Stimulated activated CD4-positive, alpha-beta T cell treated with anti-CD3 and anti-CD28 coated beads, Interleukin-1b, Interleukin-23, amount 100 ng/mL, for 24 hours (primary cell): ENCODE measurements at places on chromosomes 6 and 20.
A peak's percentile ranks its signal among the peaks of the same experiment; 100 is the strongest.

DNA sequence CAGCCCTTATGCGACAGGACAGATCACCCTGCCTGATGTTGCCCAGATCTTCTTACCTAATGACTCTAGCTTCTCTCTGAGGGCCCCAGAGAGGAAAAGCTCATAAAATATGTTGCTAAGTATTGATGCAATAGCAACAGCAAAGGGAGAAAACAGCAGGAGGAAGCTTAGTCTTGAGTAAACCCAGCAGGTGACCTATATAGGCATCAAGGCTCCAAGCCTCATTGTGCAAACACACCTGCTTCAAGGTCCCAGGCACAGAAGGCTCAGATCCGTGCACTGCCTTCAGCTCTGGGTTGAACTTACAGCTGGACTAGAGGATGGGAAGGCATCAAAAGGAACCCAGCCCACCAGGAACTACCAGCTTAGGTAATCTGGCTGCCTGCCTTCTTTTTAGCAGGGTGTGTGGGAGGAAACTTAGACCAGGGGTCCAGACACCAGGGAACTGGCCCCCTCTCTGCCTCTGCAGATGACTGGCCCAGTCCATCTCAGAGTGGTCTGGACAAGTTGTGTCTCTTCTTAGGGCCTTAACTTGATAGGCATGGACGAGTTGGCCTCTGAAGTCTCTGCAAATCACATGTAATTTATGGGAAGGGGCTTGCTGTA is 34.4 kb downstream of the TGM3 start:
- DNase-seq, result no peak

DNA sequence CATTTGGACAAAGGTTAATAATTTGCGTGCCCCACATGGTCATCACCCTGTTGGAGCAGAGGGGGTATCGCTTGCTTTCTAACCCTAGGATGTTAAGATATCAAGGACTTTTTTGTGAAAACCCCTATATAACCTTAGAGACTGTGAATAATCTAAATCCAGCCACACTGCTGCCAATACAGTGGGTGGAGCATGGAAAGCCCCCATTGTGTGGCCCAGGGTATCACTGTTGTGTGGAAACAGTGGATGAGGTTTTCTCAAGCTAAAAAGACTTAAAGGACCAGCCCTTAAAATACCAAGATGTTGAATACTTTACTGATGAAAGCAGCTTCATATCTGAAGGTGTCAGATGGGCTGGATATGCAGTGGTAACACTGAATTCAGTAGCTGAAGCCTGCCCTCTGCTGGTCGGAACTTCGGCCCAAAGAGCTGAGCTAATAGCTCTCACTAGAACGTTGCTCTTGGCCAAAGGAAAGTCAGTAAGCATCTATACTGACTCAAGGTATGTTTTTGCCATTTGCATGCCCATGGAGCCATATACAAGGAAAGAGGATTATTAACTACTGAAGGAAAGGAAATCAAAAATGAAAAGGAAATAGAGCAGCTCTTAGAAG is 695.2 kb downstream of the PHF3 start:
- no peak for DNase-seq

GRCh38 chr6:71619836-71620235 is 266.5 kb upstream of the RIMS1 start:
- DNase-seq, result no peak

DNA sequence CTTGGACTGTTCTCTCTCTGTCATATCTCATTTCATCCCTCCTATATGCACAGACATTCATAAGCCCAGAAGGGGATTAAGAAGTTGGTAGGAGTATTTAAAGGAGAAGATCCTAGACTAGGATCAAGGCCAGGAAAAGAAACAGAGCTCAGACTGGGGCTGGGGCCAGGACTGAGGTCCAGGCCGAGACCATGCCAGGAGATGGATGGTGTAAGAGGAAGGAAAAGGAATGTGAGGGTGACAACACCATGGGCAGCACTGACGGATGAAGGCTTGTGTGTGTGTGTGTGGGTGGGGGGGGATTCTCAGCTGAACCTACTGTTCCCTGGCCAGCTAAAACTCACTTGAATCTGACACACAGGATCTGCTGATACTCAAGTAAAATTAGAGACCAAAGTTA is 182.1 kb downstream of the KIF6 start:
- DNase-seq, result no peak

DNA sequence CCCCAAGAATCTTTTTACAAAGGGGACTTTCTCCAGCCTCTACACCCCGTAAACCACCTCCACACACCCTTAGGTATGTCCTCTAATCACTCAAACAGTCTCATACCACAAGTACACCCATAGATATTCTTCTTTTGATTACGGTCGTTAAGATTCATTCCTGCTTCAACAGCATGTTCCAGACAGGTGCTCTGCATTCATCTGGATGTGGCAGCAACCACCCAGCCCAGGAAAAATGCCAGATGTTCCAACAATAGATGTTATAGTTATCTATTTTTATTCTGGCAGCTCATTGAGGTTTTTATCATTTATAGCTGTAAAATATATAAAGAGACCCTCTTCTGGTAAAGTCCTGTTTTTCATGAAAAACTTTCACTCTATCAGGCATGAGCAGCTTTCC is 60.7 kb downstream of the SIM1 start:
- no peak for DNase-seq

DNA sequence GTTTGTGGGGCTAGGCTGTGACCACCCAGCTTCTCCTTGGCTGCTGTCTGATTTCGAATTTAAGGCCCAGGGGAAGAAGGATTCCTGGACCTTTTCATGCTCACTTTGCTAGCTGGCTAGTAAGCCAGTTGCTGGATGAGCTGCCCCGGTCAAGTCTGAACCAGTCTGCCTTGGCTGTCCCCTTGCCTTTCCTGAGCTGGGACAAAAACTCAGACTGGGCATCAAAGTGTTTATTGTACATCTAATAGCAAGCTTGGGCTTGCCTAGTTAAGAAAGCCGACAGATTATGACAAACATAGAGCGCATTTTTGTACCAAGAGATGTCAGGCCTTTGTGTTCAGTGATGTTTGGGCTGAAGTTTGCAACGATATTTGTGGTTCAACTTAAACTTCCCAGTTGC is 750 bp upstream of the PAK5 start:
- DNase-seq, result no peak

DNA sequence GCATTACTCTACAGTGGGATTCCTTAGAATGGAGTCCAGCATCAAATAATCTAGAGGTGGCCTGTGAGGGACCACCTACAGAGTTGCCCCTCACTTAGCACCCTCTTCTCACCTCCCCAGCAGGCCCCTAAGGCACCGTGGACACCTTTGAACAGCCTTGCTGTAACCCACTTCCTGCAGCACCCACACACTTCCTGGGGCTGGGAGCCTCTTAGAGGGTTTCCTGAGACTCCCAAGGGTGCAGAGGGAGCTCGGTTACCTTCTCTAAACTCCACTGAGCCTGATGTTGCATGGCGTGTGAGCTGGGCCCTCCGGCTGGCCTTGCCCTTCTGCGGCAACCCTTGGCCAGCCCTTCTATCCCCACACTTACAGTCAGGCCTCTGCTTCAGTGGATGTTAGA is 7.3 kb upstream of the SIRPG start:
- peak; percentile 55 for DNase-seq

- no peak for DNase-seq
These were observed 57.4 kb upstream of the TFAP2D start for GRCh38 chr6:50655848-50656453.

GRCh38 chr6:130018744-130019325 is 454 bp downstream of the L3MBTL3 start:
- DNase-seq, result no peak

DNA sequence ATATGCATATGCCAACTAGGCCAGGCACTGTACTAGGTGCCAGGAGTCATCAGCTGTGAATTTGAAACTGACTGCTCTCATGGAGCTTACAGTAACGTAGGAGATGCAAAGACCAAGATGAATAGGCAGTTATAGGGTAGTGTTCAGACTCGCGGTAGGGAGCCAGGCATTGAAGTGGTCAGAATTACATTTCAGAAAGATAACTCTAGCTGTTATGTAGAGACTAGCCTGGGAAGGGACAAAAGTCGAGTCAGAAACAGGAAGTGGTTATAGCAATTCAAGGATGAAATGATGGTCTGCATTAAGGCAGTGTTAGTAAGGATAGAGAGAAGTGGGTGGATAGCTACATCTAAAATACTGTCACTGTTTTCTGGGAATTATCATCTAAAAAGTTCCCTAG is 56.6 kb downstream of the PCMT1 start:
- DNase-seq, result no peak

- peak; percentile 77 for DNase-seq
These were observed at the start of gene TAF8 for GRCh38 chr6:42050297-42051267. TSS of gene TAF8 (plus strand) at chr6:42050524. CDS start at chr6:42050542, 18 bp downstream.

DNA sequence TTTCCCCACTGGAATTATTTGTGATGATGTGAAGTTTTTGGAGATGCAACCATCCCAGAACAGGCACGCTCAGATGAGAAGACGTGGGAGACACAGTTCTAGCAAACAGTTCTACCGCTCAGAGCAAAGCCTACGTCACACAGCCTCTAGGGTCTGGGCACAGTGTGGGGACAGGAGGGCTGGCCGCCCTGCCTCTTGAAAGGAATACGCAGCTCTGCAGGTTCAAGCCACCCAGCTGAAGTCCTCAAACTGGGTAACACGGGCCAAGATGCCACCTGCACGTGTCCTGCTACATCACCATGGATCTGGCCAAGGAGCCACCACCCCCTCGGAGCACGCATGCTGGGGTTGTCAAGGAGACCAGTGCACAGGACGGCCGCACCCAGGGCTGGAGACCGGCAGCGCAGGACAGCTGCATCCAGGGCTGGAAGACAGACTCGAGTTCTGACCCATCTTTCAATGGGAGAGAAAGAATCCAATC is 75.0 kb downstream of the NOL4L start:
- DNase-seq, result no peak

GRCh38 chr6:135901774-135902524 is 50.4 kb downstream of the PDE7B start:
- no peak for DNase-seq

DNA sequence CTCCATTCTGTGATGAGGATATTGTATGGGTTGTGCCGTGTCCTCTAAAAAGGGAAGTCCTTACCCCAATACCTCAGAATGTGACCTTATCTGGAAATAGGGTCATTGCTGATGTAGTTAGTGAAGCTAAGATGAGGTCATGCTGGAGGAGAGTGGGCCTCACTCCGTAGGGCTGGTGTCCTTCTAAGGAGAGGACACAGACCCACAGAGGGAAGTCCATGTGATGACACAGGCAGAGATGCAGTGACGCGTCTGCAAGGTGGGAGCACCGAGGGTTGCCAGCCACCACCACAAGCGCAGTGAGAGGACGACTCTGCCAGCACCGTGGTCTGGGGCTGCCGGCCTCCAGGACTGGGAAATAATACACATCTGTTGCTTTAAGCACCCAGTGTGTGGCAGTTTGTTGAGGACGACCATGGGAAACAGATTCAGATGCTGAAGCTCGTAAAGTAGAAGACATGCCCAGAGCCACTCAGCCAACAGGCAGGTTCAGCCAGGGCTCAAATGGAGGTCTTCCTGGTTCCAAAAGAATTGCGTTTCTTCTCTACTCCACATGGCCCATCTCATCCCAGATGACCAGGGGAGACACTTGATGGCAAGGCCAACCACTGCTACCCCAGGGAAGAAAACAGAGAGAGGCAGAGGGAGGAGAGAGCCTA is 59.2 kb upstream of the DUSP22 start:
- no peak for DNase-seq

- no peak for DNase-seq
These were observed 681.6 kb upstream of the GJE1 start for GRCh38 chr6:141451181-141451510.

GRCh38 chr6:142030115-142030619 is 102.6 kb upstream of the GJE1 start:
- no peak for DNase-seq

- no peak for DNase-seq
These were observed 53.6 kb upstream of the SIRPA start for GRCh38 chr20:1841554-1842140.

DNA sequence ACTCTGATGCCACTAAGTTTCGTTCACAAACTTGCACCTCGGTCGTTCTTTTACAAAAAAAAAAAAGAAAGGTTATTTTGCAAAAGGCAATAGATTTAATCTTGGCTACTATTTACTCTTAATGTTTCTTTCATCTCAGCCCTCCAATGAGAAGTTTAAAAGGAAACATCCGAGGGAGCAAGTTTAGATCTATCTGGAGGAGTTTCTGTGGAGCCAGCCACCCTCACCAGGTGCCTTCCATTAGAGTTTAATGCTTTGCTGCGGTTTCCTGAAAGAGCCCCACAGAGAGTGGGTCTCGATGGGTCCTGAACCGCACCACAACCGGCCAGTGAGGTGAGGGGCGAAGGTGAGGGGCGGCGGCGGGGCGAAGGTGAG is 632 bp downstream of the PRKN start:
- DNase-seq, result no peak

GRCh38 chr20:44137266-44137801 is 49.7 kb downstream of the JPH2 start:
- DNase-seq, result no peak

DNA sequence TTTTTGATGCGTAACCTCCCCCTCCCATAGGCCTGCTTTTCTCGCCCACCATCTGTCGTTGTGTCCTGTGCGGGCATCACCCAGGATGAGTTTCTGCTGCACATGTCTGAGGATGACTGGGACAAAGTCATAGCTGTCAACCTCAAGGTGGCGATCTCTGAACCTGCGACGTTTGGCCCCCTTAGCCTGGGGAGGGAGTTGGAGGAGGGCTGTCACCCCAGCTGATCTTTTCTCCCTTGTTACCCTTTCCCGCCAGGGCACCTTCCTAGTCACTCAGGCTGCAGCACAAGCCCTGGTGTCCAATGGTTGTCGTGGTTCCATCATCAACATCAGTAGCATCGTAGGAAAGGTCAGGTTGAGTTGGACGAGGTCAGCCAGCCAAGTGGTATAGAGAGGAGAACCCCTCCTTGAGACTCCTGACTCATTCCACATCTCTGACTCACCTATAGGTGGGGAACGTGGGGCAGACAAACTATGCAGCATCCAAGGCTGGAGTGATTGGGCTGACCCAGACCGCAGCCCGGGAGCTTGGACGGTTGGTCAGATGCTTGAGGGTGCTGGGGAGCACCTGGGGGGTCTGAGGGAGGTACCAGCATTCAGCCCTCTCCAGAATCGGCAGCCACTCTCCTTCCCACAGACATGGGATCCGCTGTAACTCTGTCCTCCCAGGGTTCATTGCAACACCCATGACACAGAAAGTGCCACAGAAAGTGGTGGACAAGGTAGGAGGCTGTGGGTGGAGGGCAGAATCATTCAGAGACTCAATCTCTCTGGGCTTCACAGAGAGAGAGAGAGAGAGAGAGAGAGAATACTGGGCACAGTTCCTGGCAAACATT is 954 bp downstream of the HSD17B8 start:
- no peak for DNase-seq

DNA sequence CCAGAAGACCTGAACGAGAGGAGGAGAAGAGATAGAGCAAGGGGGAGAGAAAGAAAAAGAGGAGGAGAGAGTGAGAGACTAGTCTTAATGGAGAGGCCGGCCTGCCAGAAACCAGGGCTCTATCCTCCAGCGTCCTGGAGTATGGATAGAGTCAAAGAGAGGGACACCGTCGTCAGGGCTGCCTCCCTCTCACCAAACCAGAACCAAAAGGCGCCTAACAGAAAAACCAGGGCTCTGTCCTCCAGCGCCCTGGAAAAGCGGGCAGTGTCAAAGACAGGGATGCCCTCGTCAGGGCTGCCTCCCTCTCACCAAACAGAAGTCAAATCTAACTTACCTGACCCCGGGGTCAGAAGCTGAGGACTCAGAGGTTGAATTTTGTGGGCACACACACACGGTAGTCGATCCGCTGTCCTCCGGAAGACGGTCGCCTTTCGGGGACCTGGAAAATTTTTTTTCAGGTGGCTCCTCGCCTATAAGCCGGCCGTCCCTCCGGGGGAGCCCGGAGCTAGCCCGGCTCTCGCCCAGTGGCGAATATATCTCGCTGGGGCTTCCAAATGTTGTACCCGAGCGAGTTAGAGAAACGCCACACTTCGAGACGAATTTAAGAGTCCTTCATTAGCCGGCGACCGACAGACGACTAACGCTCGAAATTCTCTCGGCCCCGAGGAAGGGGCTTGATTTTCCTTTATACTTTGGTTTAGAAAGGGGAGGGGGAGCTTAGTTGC is 148.2 kb downstream of the TRIM27 start:
- no peak for DNase-seq
